HCEC 1CT (cell line): ENCODE measurements at places on chromosomes 11 and 22.

- no peak for DNase-seq
These were observed 26.5 kb upstream of the NAP1L4 start for GRCh38 chr11:3018596-3018995.

DNA sequence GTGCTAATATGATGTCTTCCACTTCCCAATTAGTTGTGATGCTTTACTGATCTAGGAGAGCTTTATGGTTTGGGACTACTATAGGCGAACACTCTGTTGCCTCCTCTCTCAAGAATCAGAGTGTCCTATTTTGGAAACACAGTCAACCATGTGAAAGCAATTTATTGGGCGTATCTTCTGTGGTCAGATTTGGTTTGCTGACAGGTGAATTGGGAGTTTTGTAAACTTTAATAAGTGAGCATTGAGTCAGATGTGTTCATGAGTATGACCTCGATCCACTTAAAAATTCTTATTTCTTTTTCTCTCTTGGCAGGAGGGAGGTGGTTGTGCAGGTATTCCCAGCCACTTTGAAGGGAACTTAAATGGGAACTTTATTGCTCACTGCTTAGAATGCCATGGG is 4.4 kb downstream of the CAT start:
- no peak for DNase-seq

GRCh38 chr11:93458286-93458685 is 84.9 kb downstream of the SMCO4 start:
- no peak for DNase-seq

GRCh38 chr11:77146261-77147035 is 18.4 kb downstream of the MYO7A start:
- no peak for DNase-seq

DNA sequence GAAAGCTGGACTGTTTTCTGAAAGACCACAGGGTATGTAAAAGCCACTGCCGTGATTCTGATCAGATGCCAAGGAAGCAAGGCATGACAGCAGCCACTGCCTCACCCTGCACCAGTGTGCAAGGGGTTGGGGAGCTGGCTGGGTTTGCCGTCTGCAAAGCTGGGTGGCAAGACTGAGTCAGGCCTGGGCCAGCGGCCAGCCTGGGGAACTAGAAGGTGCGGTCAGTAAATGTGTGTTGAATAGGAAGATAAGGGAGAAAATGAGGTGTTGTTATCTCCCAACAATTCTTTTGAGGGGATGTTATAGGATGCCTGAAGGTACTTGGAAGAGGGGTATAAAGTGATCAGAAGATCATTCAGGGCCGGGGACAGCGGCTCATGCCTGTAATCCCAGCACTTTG is 8.0 kb downstream of the VSTM5 start:
- peak; percentile 45 for DNase-seq

GRCh38 chr11:7509966-7510365 is 3.8 kb upstream of the PPFIBP2 start:
- no peak for DNase-seq

DNA sequence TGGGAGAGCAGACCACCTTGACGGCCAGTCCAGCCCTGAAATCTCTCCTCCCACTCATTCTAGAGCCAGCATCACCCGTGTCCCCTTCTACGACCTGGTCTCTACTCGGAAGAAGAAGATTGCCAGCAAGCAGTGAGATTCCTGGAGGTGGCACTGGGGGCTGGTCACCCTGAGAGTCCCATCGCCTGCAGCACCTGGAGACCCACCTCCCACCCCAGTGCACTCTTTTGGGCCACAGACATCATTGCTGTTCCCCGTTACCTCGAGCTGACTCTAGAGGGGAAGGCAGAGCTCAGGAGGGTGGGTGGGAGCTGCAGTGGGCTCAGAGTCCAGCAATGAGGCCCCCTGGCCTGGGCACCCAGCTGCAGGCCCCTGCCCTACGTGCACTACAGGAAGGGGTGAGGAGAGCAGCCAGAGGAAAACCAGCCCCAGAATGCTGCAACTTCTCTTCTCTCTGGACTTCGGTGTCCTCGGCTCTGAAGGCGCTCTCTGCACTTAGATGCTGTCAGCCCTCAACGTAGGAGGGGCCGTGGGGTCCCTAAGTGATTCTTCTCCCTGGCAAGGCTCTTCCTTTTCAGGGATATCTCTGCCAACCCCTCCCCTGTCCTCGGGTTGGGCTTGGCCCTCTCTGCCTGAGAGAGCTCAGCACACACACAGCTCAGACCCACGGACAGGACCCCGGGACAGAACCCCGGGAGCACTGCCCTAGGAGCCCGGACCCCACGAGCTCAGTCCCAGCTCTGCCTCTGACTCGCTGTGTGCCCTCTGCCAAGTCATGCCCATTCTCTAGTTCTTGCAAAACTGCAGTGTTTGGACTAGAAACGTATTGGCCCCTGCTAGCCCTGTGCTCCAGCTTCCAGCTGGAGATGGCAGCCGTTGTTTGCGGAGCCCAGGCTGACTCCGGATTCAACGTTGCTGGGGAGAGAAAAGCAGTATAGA is 31.3 kb downstream of the CYTH4 start:
- no peak for DNase-seq

DNA sequence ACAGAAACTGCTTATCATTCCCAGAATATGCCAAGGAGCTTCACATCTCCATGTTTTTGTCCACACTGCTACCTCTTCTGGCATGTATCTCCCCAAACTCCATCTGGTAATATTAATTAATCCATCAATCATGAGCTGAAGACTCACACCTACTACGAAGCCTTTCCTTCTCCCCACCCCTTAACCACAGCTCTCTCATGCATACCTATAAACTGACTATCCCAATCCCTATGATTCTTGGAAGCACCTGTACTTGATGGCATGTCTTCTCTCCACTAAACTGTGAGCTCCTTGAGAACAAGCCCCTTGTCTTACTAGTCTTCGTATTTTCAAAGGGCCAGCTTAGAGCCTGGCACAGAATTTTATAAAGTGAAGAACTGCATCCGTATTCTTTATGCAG is 47.3 kb downstream of the RELT start:
- DNase-seq, result no peak

- peak; percentile 92 for DNase-seq
These were observed 592 bp upstream of the CTSC start for GRCh38 chr11:88337987-88338668.

DNA sequence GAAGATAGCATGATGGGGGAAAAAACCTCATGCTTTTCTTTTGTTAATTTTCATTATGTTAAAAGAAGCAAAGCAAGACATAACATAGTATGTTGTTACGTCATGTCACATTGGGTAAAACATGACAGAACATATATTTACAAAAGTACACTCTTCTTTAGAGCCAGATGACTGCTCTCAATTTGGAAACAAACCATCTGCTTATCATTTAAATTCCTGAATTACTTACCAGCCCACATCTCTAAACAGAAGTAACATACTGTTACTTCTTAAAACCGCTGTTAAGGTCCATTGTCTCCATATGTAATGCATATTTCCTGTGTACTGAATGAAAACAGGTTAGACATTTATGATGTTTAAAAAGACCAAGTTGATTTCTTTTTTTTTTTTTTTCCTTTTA is 100.0 kb downstream of the TMEM135 start:
- no peak for DNase-seq

GRCh38 chr11:118084247-118084646 is 2.5 kb downstream of the SMIM35 start:
- DNase-seq, result no peak

- DNase-seq, result no peak
These were observed 26.5 kb downstream of the CTNND1 start for GRCh38 chr11:57787920-57788702.

GRCh38 chr11:45073685-45074141 is 72.7 kb upstream of the PRDM11 start:
- DNase-seq, result no peak

- DNase-seq, result no peak
These were observed 569.7 kb downstream of the NTM start for GRCh38 chr11:131940126-131940525.

GRCh38 chr22:49308300-49308699 is 519.4 kb downstream of the BRD1 start:
- no peak for DNase-seq

GRCh38 chr11:108197351-108197750 is 25.1 kb downstream of the NPAT start:
- no peak for DNase-seq

DNA sequence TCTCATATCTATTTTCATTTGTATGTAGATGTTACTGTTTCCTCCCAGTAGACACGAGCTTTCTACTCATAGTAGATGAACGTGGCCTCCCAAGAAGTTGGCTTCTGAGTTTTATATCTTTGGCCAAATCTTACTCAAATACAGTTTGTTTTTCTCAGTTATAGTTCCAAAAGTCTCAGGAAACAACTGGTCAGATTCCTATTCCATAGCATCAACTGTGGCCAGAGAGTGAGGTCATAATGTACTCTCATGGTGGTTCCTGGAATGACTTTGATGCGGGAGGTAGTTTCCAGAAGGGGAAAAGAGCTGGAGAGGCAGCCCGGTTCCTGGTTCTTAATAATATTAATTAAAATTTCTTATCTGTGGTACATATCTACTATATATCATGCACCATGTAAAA is 77.3 kb downstream of the SLC17A6 start:
- no peak for DNase-seq

- no peak for DNase-seq
These were observed 5.4 kb downstream of the FUT4 start for GRCh38 chr11:94549146-94549545.

DNA sequence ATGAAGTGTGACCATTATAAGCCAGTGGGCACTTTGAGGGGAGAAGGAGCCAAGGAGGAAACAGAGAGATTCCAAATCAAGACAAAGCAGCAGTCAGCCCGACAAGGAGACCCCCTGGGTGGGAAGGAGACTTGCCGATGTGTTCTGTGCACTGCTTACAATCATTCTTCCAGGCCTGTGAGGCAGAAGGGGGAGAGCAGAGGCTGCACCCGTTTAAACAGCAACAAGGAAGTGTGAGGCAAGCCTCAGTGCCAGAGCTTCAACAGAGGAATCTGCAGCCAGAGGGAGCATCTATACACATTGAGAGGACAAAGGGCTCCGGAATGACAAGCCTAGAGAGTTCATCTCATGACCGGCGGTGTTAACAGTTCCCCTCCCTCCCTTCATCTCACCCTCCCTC is 121.1 kb downstream of the NXPE2 start:
- DNase-seq, result no peak

- DNase-seq, result no peak
These were observed 62.7 kb downstream of the APOL3 start for GRCh38 chr22:36097880-36098279.

- no peak for DNase-seq
These were observed 15.2 kb upstream of the EI24 start for GRCh38 chr11:125554038-125554437.

GRCh38 chr11:25992294-25992693 is 339.6 kb upstream of the ANO3 start:
- DNase-seq, result no peak

GRCh38 chr11:64224891-64225607 is 937 bp downstream of the TRPT1 start:
- DNase-seq, result no peak

DNA sequence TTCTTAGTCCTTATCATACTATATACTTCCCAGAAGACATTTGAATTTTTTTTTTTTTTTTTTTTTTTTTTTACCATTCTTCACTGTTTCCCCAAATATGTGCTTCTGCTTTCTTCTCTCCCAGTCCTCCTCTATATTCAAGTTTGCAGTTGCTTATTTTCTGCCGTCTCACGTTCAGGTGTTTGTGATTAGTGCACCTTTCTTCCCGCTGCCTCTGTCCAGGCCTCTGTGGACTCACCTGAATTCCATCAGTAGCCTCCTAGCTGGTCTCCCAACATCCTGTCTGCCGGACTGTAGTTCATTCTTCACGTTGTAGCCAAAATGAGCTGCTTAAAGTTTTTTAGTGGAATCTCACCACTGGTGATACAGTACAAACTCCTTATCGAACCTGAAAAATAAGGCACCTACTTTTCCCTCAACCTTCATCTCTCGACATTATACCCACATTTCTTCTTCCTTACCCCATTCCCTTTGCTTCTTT is 795 bp upstream of the MSANTD4 start:
- no peak for DNase-seq

DNA sequence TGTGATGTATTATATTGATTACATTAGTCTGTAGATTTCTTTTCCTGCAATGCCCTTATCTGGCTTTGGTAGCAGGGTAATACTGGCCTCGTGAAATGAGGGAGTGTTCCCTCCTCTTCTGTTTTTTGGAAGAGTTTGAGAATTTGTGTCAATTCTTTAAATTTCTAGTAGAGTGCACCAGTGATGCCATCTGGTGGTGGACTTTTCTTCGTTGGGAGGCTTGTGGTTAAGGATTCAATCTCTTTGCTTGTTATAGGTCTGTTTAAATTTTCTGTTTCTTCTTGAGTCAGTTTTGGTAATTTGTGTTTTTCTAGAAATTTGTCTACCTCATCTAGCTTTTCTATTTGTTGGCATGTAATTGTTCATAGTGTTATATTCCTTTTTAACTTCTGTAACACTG is 18.9 kb downstream of the SHANK3 start:
- peak; percentile 37 for DNase-seq

GRCh38 chr11:80163441-80163840 is 722.6 kb upstream of the TENM4 start:
- DNase-seq, result no peak
